ENCODE measurements at places on chromosomes 2 and 18.

GRCh38 chr2:10016001-10016801 lies 27.1 kb upstream of the KLF11 start:
- DNase-seq, result no peak

GRCh38 chr2:72833084-72833714 lies 7.4 kb upstream of the EXOC6B start:
- no peak for DNase-seq

- DNase-seq, result no peak
Measured at GRCh38 chr2:79960035-79960434, 344.5 kb downstream of the LRRTM1 start.

- no peak for DNase-seq
Measured at GRCh38 chr2:72581560-72582181, 244.2 kb downstream of the EXOC6B start.

GRCh38 chr2:9269295-9269694 lies 62.7 kb downstream of the ASAP2 start:
- DNase-seq, result no peak

DNA sequence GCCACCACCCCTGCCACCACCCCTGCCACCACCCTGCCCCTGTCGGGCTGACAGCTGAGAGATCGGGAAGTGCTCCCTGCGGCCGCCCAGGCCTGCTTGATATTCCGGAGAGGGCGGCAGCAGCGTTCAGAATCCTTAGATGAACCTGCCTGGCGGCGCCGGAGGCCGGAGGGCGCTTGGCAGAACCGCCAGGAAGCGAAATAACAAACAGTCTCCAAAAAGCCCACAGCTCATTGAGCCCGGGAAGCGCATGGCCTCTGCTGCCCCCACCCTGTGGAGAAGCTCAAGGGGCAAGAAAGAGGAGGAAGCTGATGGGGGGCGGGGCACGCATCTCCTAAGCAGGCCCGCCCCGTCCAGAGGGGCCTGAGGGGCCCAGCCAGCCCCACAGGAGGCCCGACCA lies 92.2 kb upstream of the MBOAT2 start:
- no peak for DNase-seq

DNA sequence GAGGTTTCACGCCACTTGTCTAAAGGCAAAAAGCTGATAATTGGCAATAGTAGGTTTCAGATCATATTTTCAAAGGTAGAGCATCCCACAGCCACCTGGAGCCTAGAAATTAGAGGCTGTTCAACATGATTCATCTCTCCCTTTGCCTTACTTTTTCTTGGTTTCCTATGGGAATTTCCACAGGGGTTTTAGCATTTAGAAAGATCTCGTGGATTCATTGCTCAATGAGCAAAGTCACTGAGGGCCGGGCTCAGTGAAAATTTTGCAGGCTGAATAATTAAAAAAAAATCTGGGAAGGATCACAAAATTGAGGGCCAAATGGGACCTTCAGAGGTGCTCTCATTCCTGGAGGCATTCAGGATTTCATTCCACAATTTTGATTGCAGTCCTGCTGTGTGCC lies 137.1 kb downstream of the VAPA start:
- DNase-seq, result no peak

GRCh38 chr18:11989966-11990380 lies 8.7 kb downstream of the IMPA2 start:
- DNase-seq, result no peak

GRCh38 chr2:120012363-120012762 lies 514 bp upstream of the EPB41L5 start:
- DNase-seq, result no peak

- DNase-seq, result no peak
Measured at GRCh38 chr2:118246726-118247125, 158.5 kb downstream of the INSIG2 start.

- DNase-seq, result no peak
Measured at GRCh38 chr2:145691659-145692058, 1171.7 kb upstream of the ZEB2 start.

DNA sequence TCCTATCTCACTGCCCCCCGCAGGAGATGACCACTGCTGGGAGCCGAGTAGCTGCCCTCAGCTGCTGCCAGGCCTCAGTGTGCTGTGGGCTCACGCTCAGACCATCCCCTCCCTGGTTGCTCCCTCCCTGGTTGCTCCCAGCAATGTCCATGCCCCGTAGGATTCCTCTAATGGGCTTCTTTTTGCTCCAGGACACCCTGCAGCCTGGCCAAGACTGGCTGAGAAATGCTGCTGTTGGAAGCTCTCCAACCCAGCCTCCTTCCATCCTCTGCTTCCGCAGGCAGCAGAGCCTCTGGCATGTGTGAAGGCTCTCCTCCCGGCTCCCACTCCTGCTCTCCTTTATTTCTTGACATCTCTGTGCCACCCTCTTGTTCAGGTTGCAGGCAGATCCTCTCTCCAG lies 48.6 kb downstream of the SOX11 start:
- DNase-seq, result no peak

- DNase-seq, result no peak
Measured at GRCh38 chr2:31302940-31303563, 69.1 kb downstream of the EHD3 start.

DNA sequence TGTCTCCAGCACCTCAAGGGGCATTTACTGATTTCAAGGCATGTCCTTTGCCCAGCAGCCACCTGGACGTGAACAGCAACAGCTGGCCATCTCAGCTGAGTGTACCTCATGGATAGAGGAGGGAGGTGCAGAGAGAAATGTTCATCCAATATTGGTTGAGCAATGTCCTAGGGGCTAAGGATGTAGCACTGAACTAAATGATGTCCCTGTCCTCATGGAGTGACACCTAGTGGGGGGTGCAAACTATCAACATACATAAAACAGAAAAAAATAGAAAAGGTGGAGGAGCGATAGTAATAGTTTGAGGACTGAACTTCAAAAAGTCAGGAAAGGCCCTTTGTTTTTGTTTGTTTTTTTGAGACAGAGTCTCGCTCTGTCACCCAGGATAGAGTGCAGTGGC lies 4.8 kb upstream of the UGGT1 start:
- no peak for DNase-seq

DNA sequence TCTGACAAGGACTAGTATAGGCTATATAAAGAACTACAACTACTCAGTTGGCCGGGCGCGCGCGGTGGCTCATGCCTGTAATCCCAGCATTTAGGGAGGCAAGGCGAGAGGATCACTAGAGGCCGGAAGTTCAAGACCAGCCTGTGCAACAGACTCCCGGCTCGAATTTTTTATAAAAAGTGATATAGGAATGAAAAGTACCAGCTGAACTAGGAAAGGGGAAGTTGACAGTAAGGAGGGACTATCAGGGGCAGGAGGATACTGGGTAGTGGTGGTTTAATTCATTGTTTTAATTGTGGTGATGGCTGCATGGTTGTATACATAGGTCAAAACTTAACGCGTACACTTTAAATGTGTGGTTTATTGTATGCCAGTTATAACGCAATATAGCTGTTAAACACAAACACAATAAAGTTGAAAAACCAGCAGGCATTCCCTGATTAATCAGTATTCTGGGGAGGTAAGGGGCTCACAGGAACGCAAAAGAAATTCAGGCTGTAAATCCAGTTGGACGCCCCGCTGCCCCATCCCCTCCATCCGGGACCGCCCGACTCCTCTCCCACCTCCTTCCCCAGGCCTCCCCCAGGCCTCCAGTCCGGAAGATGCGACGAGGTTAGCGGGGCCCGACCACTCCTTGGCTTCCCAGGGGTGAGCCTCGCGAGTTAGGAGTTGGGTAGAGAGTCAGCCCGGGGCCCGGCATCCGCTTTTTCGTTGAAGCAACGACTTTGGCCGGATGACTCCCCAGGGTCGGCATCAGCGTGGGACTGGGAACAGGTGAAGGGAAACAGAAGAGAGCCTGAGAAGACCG lies 746 bp upstream of the POLR1B start:
- DNase-seq, result peak; percentile 66

- DNase-seq, result no peak
Measured at GRCh38 chr2:46188041-46188716, 109.0 kb upstream of the EPAS1 start.

GRCh38 chr2:3500326-3500899 lies 18.9 kb downstream of the ADI1 start:
- no peak for DNase-seq

DNA sequence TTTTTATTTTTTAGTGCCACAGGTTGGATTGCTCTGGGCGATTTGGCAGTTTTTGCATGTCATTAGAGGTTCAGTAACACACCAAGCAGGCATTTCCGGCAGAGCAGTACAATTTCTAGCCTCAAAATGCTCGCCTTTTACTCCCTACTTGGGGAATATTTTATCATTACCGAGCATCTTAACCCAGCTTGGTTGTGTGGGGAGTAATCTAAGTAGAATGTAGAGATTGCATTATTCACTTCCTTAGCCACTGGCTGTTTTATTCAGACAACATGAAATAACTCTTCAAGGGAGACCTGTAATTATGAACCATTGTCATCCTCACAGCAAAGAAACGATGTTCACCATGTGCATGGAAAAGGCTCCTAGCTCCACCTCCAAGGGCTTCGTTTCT lies 13.1 kb downstream of the GRP start:
- DNase-seq, result no peak

DNA sequence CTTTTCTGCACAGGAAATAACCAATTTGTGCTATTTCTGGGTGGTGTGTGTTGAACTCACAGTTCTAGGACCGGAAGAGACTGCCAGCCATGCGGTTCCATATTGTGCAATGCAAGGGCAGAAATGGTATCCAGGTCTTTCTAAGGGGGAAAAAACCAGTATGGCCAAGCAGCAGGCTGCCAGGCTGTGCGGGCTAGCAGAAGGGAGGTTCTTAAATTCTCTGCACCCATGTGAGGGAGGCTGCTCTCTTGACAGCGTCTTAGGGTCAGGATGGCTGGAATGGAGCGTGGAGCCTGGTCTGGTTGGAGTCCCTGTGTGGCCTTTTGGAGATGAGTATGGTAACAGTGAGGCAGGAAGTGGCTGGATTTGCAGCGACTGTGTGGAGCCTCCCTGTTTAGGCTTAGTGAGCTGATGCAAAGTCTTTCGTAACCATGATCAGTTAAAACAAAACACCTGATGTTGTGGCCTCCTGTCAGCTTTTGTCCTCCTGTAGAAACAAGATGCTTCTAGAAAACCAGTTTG lies 52.6 kb downstream of the NCK2 start:
- no peak for DNase-seq

DNA sequence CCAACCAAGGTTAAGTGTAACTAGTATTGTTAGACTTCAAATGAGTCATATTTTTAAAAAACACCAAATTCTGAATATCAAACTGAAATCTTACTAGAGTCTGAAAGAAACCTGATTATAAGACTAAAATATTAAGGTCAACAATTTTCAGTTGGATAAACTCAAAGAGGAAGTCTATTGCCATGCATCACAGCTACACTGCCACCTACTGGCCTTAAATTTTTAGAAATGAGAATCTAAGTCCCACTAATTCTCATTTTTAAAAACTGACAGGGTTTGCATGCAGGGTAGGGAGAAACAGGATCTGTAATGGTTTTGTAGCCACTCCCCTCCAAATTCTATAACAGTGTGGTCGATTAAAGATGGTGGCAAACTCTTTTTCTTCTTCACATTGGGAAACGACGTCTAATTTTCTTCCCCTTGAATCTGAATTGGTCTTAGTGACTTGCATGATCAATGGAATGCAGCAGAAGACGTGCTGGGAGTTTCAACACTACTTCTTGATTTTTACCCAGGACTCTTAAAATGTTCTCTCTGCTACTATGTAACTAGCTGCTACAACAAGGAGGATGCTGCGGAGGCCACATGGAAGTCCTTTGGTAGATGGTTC lies 176.1 kb upstream of the SESTD1 start:
- no peak for DNase-seq

- no peak for DNase-seq
Measured at GRCh38 chr2:98895901-98896300, 40.1 kb downstream of the CRACDL start.

DNA sequence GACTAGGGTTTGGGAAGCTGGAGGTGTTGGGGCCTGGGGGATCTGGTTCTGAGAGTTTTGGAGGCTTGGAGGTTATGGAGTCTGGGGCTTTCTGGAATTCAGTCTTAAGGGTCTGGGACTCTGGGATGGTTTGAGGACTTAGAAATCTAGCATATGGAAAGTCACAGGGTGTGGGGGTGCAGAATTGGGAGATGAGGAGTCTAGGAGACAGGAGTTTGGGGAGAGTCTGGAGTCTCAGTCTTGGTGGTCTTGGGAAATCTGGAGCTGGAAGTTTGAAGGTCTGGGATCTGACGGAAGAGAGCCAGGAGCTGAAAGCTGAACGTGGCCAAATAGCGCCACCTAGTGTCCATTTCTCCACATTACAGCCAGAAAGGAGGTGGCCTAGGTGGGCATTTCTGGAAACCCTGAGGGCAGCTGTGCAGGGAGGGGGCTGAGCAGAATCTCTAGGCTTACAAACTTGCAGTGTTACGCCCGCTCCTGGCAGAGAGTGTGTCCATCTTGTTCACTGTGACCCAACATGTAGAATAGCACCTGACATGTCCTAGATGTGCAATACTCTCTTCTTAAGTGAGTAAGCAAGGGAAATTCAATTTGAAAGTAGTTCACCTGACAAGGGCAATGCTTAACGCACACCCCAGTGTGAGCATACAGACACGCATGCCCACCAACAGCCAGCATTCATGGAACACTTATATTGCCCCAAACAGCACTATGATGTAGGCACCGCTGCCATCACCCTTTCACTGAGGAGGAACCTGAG lies 204.8 kb downstream of the TFCP2L1 start:
- DNase-seq, result peak; percentile 7

- peak; percentile 15 for DNase-seq
Measured at GRCh38 chr2:182554950-182555349, 128.1 kb upstream of the PDE1A start.

DNA sequence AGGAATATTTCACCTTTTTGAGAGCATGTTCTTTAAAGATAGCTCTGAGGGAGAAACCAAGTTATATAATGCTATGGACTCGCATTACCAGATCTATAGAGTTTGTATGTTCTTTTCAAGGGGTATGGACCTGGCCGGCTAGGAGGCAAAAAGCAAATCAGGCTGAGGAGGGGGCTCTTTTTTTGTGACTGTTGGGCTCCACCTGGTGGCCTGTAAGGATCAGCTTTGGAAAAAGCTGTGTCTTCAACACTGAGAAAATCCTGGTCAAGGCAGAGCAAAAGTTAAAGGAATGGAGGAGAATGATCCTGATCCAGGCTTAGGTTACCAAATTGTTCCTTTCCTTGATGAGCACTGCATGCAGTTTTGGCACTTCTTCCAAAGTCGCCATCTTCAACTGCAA lies 180.5 kb downstream of the DIS3L2 start:
- no peak for DNase-seq

Measured in NCI-H1105 (cell line).